ENCODE measurements at places on chromosomes 5 and 9.

DNA sequence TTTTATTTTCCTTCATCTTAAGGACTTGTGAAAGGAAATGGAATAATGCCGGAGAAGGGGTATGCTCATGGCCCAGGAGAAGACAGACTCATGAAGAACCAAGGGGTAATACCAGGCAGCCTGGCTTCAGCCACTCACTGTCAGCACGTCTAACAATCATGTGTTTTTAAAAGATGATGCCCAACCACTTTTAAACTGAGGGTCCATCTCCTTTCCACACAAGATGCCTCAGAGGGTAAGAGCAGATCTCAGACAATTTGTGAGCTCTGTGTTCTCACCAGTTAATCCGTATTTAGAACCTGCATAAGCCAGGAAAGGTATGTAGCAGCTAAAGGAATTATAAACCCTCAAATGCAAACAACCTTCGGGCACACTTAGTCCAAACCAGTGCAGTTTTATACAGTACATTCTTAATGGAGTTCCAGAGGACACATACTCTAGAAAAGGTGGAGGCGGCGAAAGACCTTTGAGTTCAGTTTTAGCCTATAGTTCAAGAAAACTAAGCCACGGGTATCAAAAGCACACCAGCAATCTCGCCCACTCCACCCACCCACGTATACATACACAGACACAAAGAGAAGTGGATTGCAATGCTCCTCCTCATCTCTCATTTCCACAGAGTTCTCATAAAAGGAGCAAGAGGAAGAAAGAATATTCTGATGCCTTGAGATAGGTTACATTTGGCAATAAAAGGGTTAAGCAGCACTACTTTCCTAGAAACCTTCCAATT is 2.6 kb downstream of the DIAPH1 start:
- DNase-seq = no peak

GRCh38 chr9:659286-659685 is 182.2 kb upstream of the DMRT1 start:
- DNase-seq = no peak

DNA sequence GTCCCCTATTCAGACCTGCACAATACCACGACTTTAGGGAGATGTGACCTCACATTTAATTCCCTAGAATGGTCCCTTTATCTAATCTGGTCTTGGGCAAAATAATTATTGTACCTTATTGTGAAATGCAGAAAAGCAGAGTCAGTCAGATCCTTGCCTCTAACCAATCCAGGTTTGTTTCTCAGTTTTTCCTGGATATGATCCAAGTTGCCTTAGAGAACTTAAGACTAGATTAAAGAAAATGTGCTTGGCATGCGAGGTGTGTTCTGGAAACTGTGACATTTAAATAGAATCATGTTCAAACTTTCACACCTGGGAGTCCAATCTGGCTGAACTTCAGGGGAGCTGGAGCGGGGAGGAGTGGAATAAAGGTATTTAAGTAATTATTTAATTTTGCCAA is 696.2 kb downstream of the DNAH5 start:
- no peak for DNase-seq

GRCh38 chr5:179919487-179920060 is 11.9 kb upstream of the TBC1D9B start:
- no peak for DNase-seq

DNA sequence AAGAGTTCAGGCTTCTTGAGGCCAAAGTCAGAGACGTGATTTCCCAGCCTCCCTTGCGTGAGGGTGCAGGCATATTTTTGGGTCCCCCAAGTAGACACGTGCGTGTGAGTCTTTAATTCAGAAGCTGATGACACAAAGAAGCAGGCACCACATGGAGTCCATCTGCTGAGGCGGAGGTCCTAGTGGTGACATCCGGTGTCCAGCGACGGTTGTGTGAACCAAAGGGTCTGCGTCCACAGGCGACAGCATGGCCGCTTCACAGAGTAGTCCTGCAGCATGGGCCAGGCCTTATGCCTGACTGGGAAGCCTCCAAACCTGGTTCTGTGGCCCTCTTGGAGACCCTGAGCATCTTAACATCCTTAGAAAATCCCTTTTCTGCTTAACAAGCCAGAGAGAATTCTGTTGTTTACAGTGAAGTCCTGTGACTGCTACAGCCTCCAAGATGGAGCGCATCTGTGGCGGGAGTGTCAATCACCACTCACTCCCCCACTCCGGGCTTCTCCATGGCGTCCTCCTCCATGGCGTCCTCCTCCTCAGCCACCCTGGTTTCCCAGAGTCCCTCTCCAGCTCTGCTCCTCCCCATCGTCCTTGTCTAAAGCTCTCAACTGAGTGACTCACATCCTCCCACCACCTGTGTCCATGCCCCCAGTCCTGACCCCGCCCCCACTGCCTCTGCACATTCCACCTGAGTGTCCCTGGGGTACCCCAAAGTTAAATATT is 133.8 kb downstream of the PAX5 start:
- no peak for DNase-seq

DNA sequence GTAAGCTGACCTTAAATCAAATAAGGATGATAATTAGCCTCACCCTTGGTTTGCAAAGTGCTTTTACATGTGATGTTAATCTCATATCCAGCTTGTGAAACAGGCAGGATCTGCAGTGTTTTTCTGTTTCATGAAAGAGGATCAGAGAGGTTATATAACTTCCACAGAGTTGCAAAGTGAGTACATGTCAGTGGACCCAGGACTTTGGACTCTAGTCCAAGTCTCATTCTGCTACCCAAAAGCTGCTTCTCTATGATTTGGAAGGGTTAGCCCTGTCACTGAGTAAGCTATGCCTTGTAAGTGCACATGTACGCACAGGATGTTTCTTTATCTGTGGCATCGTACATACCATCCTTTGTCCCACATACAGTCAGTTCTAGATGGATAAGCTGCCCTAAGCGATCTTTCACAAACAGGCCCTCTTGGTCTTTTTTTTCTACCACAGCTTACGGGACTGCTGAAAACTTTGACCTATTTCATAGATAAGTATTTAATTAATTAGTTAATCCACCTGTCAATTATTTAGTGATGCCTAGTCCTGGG is 322.9 kb downstream of the TMEM38B start:
- no peak for DNase-seq

GRCh38 chr5:126973193-126973592 is 57.2 kb downstream of the MARCHF3 start:
- DNase-seq = no peak

DNA sequence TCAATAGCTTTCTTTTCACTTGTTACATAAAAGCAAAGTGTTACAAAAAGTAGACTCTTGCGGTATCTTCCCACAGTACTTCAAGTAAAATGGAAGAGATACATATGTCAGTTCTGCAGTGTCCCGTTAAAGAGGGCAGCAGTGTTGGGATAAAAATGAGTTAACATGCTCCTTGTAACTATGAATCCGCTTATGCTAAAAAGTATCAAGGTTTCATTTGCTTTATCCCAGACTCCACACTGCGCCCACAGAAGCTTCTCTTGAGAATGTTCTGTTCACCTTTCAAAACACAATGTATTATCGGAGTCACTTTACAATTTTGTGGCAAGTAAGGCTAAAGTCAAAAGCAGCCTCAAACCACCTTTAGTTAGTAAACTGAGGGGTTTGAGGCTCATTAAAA is 790 bp downstream of the PTAR1 start:
- DNase-seq = no peak

GRCh38 chr5:151557951-151558350 is 33.2 kb downstream of the FAT2 start:
- DNase-seq = no peak

- DNase-seq = no peak
Observed at GRCh38 chr9:137411645-137412380, 11.1 kb downstream of the EXD3 start.

GRCh38 chr9:95017062-95017461 is 290.6 kb downstream of the AOPEP start:
- no peak for DNase-seq

DNA sequence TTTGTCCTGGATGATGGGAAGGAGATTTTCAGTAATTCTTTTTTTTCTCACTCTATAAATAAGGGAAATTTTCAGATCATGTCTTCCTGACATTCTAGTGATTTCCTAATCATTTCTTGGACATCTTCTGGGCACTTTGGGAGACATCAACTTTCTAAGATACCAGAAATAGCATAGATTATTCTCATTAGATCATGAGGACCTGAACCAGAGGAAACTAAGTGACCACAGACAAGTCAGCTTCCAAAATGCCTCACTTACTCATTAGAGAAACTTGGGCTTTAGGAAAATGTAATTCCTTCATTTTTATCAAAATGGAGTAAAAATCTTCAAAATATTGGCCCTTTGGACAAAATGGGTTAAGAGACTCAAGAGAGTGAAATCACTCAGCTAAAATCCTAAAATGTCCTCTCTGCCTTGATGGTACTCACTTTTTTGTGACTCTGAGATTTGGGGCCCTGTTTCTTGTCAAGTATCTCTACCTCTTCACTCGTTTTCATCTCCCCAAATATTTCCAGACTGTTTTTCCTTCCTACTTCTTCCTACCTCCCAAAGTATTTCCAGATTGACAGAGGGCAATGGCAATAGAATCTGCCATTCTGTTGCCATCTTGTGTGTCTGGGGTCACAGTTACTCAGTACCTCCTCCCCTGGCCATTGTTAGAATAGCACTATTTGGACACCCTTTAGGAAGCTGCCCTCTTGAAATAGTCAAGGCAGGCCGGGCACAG is 194.5 kb downstream of the NR3C1 start:
- no peak for DNase-seq

DNA sequence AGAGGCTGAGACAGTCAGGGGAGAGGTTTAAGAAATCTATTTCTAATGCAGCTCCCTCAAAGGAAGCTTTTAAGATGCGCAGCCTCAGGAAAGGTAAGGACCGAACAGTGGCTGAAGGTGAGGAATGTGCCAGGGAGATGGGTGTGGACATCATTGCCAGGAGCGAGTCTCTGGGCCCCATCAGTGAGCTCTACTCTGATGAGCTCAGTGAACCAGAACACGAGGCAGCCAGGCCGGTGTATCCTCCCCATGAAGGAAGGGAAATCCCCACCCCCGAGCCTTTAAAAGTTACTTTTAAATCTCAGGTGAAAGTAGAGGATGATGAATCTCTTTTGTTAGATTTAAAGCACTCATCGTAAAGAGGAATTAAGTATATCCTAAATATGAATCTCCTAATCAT is 8.2 kb downstream of the CAVIN4 start:
- DNase-seq = no peak

Measured in stimulated activated CD4-positive, alpha-beta T cell treated with anti-CD3 and anti-CD28 coated beads, Interleukin-15, amount 100 ng/mL, for 1 hour (primary cell).